Activated CD4-positive, alpha-beta T cell treated with anti-CD3 and anti-CD28 coated beads, Interleukin-2, amount 10 ng/mL, durations not matched to agents 24 days and 14 days (primary cell): ENCODE measurements at places on chromosomes 11 and 22. TPM values are rescaled to one million over a fixed set of nuclear protein-coding genes. Genes with fewer than 3 reads are reported as not detected.
A peak's percentile ranks its signal among the peaks of the same experiment; 100 is the strongest.

MRGPRX1 gene
- total RNA-seq: not detected in 2 replicates

TNKS1BP1 gene
- total RNA-seq: 23.7 and 24.2 TPM in 2 replicates

DNA sequence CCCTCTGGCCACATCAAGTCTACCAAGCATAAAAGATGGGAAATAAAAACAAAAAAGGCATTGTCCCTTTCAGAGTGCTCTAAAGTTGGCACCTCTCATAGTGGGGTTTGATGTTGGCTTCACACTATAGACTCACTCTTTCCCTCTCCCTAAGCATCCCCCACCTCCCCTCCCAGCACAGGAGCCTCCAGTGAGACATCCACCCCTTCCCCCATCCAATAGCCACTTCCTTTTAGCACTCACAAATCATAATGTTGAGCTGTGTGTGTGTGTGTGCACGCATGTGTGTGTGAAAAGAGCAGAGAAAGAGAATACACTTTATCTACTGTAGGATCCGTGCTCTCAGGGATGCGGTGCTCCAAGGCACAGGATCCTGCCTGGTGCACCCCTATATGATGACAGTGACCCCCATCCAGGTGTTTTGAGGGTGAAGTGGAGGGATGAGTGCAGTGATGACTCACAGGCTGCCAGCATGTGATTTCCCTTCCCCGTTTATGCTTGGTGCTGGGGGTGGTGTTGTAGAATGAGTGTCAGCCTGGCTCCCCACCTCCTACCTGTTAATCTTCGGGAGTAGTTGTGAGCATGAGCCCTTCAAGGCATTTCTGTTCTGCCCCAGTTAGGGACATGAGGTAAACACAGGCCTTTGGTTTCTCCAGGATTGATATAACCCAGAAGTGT lies 235.2 kb upstream of the B3GAT1 start:
- no peak for DNase-seq

- DNase-seq: no peak
Observed at GRCh38 chr11:87281496-87281895, 243.8 kb downstream of the TMEM135 start.

TSGA10IP gene
- total RNA-seq: not detected in 2 replicates

HORMAD2 gene
- not detected in 2 replicates for total RNA-seq

DNA sequence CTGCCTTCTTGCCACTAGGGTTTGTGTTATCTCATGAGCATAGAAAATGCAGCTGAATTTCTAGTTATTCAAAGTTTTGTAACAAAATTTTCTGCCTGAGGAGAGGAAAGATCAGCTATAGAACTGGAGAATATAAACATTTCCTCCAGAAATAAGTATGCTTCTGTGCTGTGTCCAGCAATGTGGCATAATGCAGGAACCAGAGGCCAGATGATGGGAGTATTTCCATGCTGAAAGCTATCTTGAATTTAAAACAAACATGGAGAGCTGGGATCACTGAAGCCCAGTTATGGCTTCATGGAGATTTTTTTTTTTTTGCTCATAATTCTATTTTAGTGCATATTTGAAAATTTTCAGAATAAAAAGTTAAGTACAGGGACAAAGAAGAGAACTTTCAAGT lies 608.2 kb downstream of the SOX6 start:
- no peak for DNase-seq

MAPK8IP2 gene
- total RNA-seq: 0.19 TPM in 2 replicates

C11orf16 gene
- not detected in 2 replicates for total RNA-seq

- DNase-seq: no peak
Observed at GRCh38 chr11:130710497-130711012, 205.7 kb downstream of the SNX19 start.

DNA sequence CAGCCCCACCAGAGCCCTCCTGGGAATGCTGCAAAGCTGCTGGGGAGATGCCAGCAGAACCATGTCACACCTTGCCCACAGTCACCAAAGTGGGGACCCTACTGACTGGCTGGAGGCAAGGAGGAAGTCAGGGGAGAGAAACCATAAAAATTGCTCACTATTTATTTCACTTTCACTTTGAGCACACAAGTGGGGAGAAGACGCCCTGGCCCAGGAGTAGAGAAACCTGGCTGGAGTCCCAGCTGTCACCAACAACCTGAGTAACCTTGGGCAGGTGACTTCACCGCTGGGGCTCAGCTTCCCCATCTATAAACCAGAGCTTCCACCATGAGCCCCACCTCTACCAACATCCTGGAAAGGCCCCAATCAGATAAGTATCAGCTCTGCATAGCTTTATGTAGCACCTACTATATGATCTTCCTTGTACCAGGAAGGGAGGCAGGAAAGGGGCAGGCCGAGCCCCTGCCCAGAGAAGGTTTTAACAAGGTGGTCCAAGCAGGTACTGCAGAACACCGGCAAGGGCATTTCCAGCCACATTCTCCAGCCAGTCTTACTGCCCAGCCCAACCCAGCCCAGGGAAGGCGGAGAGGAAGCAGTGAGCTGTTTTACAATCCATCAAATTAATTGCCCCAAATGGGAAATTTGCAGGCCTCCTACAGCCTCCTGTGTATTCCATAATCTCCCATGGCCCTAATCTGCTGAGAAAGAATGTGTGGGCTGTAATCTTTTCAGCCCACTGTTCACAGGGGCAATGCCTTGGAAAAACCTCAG lies 27.6 kb downstream of the PLEKHA7 start:
- peak; percentile 82 for DNase-seq

- DNase-seq: no peak
Observed at GRCh38 chr22:44291674-44292360, 20.9 kb downstream of the SHISAL1 start.

DNA sequence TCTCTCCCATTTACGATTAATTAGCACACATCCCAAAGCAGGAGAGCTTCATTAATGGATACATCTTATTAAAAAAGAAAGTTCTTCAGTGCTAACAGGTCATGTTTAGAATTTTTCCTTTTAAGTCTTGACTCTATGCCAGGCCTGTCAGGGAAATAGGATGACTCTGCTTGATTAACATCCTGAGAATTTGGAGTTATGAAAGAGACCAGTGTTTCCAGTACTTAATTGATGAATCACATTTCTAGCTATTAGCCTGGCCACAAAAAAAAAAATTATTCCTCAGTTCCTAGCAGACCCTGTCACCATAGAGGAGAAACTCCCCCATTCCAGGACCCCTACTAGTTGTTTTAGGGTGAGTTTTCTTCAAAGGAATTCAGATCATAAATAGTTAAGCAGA lies 23.6 kb upstream of the ME3 start:
- no peak for DNase-seq

DNA sequence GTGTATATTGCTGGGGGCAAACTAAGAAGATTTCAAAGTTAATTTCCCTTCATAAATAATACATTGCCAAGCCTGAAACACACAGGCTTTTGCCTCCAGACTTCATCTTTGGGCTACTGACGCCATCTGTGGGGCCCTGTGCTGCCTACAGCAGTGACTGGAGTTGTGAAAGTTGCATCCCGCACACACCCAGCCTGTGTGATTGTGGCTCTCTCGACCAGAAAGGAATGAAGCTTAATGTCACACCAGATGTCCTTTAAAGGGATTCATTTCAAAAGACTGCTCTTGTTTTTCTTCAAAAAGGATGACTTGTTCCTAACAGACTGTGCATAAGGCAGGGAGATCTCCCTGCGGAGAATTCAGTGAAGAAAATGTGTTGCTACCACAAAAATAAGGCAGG lies 210.5 kb downstream of the FAM181B start:
- DNase-seq: no peak

- DNase-seq: no peak
Observed at GRCh38 chr11:46892109-46892508, 26.2 kb downstream of the LRP4 start.

SSRP1 gene
- 253 and 256 TPM in 2 replicates for total RNA-seq

DNA sequence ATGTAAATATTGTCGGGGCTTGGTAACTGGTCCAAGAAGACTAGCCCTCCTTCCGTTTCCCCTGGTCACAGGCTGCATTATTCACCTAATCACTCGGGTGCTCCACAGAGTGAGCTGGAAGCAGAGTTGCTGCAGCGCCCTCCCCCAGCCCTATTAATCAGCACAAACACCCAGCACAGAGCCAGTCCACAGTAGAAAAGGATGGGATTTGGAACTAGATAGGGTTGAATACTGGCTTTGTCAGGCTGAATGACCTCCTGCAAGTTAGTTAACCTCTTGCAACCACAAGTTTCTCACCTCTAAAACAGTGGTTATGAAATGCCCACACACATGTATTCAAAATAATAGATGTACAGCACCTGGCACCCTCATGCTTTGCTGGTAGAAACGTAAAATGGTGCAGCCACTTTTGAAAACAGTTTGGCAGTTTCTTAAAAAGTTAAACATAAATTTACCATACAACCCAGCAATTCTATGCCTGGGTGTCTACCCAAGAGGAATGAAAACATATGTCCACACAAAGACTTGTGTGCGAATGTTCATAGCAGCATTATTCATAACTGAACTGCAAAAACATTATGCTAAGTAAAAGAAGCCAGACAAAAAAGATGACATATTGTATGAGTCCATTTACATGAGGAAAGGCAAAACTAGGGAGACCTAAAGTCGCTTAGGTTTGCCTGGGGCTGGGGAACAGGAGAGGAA lies 31.7 kb upstream of the APLP2 start:
- no peak for DNase-seq

DNA sequence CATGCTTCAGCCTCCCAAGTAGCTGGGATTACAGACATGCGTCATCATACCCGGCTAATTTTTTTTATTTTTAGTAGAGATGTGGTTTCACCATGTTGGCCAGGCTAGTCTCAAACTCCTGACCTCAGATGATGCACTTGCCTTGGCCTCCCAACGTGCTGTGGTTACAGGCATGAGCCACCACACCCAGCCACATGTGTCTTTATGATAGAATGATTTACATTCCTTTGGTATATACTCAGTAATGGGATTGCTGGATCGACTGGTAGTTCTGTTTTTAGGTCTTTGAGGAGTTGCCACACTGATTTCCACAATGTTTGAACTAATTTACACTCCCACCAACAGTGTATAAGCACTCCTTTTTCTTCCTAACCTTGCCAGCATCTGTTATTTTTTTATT lies 276.2 kb downstream of the METTL15 start:
- no peak for DNase-seq

GPR83 gene
- total RNA-seq: 0.05 TPM in 1 of 2 replicates, not detected in the other

DNA sequence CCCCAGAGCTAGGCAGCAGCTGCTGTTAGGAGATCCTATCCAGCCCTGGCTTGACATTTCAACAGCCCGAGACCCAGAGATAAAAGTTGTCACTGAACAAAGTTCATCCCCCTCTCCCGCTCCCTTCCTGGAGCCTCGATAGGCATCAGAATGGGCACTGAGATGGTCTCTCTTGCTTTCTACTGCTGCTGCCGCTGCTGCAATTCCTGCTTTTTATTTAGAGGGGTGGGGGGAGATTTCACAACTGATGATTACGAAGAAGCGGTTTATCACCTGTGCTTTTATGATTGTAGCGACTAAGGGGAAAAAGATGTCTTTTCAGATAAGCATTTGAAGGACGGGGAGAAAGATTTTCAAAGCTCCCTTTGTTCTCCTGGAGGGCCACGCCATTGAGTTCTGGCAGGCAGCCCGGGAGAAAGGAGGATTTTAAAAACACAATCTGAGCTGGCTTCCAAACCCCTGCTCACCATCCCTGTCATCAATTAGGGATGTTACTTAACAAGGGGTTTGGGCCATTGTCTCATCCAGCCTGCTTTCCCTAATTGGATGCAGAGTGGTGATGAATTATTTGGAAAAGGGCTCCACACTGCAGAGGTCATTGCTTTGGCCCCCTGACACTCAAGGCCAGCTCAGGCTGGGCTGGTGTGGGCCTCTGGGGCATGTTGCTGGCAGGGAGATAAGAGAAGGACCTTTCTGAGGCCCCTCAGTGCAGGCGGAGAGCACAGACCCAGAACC lies 344.7 kb downstream of the BUD13 start:
- no peak for DNase-seq

DNA sequence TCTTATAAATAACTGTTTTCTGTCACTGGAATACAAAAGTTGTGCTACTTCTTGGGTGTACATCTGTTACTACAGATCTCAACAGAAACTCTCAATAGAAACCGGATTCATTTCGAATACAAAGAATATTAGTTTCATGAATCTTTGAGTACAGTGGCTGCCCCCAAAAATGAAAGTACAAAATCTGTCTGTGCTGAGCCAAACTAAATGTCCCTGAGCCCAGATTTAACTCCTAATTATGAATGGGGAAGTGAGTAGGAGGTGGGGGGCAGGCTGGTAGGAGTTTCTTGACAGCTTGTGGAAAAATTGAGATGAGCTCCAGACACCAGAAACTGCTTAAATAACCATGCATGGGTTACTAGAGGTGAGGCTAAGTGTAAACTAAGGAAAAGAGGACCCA lies 41.6 kb downstream of the PITPNB start:
- DNase-seq: peak; percentile 30

OR4A16 gene
- not detected in 2 replicates for total RNA-seq

GRCh38 chr11:117444711-117445658 lies 117.3 kb downstream of the CEP164 start:
- DNase-seq: no peak

- peak; percentile 81 for DNase-seq
Observed at GRCh38 chr22:29701155-29701999, 18.4 kb upstream of the CABP7 start.

DKK3 gene
- total RNA-seq: not detected in 2 replicates

- peak; percentile 75 for DNase-seq
Observed at GRCh38 chr11:69311767-69312385, 17.9 kb downstream of the MYEOV start.

DNA sequence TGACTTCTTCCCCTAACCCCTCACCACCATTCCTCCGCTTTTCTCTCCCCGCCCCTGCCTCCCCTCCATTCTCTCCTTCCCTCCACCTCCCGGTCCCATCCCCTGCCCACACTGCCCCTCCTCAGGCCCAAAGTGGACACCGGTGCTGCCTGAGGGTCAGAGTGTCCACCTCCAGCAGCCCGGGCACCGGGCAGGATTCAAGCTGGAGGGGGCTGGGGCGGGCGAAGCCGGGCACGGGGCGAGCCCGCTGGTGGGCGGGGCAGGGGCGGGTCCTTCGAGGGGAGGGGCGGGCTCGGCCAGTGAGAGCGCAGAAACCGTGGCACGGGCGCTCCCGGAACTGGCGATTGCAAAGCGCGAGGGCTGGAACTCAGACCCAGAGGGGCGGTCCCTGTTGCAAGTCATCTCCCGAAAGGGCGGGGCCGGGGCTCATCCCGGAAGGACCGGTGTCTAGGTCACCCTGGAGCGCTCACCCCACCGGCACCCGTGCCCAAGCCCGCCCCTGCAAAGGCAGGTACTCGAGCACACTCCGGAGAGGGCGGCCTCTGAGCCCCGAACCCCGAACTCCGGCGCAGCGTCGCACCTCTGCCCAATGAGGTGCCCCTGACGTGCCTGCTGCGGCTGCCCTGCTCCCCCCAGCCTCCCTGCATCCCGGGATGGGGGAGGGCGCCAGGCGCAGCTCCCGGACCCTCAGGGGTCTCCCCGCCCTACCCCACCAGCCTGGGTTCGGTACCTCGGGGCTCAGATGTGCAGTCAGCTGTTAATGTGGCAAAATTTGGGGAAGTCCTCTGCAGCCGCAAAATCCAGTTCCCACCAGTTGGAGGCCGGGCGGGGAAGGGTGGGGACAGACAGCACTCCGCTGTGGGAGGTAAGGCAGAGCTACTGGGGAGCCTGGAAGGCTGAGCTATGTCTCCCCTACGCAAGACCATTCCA lies 16.5 kb upstream of the CDKN1C start:
- peak; percentile 98 for DNase-seq
